ENCODE measurements at places on chromosomes 7 and 10.

DNA sequence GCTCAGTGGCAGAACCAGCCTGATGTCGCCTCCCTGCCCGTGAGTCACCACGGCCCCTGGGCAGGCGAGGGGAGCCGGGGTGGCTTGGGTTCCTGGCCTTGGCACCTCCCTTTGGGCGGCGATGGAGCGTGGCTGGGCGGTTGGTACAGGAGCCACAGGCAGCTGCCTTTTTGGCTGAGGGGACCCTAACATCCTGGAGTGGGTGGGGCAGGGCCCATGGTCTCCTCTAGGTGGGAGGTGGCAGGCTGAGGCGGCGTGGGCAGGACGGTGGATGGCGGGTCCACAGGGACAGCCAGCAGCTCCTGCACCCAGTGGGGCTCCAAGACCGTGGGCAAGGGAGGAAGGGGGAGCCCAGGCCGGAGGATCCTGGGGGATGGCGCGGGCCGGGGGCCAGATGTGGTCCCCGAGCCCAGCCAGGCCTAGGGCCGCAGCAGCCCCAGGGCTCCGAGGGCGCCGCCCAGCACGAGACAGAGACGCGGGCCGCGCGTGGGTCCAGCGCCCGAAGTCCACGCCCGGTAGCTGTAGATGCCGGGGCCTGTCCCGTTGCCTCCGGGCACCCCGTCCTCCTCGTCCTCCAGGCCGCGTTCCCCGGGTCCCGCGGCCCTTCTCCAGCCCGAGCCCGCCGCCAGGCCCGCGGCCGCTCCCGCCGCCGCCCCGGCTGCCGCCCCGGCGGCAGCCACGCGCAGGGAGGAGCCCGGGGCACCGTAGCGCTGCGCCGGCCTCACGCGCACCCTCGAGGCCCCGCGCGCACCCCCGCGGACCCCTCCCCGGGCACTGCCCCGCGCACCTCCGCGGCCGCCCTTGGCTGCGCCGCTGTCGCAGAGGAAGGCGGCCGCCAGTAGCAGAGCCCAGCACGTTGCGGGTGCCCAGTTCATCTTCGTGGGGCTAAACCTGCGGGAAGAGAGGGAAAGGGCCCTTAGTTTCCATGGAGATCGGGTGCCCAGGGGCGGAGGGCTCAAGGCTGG lies 1.3 kb downstream of the SPRN start:
- DNase-seq: no peak

GRCh38 chr10:115092555-115093285 lies 445 bp upstream of the ATRNL1 start:
- DNase-seq: no peak

- no peak for DNase-seq
Measured at GRCh38 chr7:117777335-117778142, 95.7 kb downstream of the CTTNBP2 start.

- peak; percentile 92 for DNase-seq
Measured at GRCh38 chr7:156640257-156640948, at the start of gene RNF32. TSS of gene RNF32 (plus strand) at chr7:156640774. CDS start at chr7:156643878, 3,104 bp downstream.

DNA sequence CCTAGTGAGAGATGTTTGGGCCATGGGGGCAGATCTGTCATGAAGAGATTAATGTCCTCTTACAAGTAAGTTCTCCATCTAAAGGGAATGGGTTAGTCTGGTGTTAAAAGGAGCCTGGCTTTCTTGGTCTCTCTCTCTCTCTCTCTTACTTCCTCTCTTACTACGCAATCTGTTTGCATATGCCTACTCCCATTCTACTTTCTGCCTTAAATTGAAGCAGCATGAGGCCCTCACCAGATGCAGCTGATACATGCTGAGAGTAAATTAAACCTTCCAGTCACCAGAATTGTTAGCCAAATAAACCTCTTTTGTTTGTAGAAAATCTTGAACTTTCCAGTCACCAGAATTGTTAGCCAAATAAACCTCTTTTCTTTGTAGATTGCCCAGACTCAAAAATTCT lies 884.1 kb downstream of the NRG3 start:
- DNase-seq: no peak
